Activated CD8-positive, alpha-beta memory T cell treated with anti-CD3 and anti-CD28 coated beads for 24 hours (primary cell): ENCODE measurements at places on chromosomes 16 and 17.

DNA sequence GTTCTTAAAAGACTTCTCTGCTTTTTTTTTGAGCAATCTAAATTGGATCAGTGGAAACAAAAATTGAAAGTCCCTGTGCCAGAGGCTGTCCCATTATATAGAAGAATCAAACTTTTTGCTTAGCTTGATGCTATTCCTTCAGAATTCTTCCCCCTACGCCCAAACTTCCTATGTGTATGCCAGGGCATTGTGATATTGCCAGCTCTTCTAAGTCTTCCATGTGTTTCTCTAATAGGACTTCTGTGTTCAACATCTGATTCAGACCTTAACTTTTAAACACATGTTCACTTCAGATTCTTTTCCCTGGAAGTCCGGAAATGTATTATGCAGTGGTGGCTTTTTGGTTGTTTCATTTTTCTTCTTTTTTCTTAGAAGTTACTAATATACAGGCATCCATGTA, 18.7 kb downstream of the PTRH2 start:
- DNase-seq = no peak

DNA sequence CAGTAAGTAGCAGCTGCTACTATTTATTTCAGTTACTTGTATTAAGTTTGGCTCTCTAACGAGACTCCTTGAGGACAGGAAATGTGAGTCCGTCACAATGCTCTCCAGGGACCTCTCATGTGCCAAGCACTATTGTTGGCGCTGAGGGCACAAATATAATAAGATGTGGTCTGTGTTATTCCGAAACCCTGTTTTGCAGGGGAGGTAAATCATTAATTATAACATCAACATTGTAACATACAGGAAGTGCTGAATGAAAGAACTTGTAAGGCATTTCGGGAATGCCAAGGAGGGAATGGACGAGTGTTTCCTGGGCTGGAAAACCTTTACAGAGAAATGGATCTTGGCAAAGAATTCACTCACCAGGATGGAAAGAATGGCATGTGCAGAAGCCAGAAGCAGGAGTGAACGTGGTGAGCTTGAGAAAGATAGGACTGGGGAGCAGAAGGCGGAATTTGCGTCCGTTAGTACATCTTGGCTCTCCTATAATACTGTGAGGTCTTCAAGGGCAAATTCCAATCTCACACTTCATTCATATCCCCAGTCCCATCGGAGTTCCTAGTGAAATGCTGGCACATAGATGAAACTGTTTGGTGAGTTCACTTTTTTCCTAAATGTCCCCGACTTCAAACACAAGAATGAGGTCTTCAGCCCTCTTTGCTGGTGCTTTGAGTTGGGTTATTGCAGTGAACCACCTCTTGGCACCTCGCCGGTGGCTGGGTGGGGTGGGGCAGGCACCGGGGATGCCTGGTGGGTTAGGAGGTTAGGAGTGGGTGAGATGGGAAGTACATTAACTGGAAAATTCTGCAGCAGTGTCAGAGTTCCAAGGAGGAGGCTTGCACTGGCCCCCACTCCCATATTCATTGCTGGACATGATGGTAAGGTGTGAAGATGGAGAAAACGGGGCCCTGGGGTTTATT, 11.5 kb downstream of the TAC4 start:
- DNase-seq = no peak

- no peak for DNase-seq
These were observed 135.5 kb downstream of the MGAT5B start for GRCh38 chr17:77003699-77004098.

GRCh38 chr16:11429123-11429522, 83.9 kb downstream of the RMI2 start:
- DNase-seq = no peak

- DNase-seq = no peak
These were observed 8.6 kb upstream of the DNAH9 start for GRCh38 chr17:11589716-11590115.

- DNase-seq = no peak
These were observed 7.6 kb downstream of the NOB1 start for GRCh38 chr16:69747115-69747514.

GRCh38 chr16:12398029-12398682, 405.5 kb downstream of the CPPED1 start:
- DNase-seq = no peak

DNA sequence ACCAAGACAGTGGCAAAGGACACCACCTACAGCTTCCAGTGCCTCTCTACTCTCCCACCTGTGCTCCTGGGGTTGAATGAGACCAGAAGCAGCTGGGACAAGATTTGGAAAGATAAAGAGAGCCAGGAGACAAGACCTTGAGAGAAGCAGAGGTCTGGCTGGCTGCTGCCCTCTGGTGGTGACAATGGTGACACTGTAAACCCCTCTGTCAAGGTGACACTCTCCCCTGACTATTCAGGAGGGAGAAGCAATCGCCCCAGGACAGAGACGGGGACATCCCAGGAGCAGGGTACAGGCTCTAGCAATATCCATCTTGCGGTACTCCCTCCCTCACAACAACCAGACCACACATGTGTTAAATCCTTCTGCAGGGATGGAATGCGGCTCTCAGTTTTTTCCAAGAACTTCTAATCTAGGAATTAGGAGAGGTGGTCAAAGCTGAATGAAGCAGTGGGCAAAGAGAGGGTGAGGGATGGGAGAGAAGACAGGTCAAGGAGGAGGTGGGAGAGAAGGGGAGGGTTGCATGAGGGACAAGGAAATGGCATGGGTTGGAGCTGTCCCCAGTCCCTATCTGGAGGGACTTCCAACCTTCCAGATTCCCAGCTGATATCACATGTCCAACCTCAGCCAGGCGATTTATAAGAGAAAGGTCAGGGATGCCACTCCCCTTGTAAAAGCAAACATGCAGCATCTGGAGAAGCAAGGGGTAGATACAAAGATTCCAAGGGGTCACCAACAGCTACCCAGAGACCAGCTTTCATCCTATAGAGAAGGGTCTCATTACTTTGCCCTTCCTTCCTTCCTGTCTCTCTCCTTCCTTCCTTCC, 2.9 kb downstream of the PHOSPHO1 start:
- DNase-seq = peak; percentile 91

GRCh38 chr17:45172232-45172540, 10.5 kb downstream of the HEXIM2 start:
- DNase-seq = no peak

GRCh38 chr17:34639706-34640425, 60.5 kb downstream of the TMEM132E start:
- DNase-seq = no peak

DNA sequence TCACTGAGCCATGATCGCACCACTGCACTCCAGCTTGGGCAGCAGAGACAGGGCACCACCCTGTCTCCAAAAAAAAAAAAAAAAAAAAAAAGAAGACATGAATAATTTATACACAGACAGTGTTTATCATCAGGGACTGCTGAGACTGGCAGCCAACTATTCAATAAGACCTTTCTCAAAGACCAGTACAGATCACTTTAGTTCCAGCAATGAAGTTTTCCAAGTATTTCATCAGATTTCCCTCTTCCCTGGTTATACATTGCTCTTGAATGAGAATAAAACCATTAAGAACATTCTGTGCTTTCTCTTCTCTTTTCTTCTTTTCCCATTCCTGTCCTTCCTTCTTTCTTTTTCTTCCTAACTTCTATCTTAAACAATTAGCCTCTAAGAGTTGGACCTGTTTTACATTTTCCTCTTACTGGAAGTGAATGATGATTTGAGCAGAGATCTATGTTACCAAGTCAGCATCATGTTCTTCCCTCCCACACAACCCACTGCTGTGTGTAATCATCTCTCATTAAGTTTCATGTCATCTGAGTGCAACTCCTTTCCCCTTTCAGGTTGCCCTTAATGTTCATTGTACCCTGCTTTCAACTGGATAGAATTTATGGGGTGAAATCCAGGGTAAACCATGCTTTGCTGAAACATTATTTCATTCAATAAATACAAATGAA, 35.9 kb upstream of the SMIM36 start:
- DNase-seq = no peak

DNA sequence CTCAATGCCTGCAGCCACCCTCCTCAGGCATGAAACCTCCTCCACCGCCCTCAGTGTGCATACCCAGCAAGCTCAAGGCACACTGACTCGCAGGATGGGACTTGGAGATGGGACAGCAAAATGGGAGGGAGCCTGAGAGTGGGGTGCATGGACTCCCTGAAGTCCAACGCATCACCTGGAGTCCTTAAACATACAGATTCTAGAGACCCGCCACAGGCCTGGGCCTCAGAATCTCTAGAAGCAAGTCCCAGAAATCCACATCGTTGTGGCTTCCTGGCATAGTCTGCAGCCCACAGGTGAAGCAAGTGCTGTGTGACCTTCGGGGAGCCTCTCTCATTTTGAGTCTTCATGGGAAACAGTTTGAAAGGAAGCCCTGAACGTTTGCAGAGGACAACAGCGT, 3.6 kb upstream of the TBX21 start:
- peak; percentile 57 for DNase-seq

- DNase-seq = peak; percentile 50
These were observed 21.3 kb downstream of the ADGRG5 start for GRCh38 chr16:57563761-57564160.

DNA sequence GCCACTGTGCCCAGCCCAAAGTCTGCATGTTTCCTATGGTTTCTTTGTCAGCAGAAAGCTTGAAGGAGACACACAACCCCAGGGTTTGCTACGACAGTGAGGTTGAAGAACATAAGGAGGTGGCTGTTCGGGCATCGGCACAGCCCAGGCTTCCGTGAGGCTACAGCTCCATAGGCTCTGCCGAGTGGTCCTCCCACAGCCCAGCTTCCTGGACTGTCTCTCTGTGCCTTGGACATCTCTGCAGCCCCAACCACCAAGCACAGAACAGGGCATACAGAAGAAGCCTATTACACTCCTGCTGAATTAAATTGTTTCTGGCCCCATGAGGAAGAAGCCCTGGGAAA, 3.2 kb upstream of the HAP1 start:
- DNase-seq = peak; percentile 58

DNA sequence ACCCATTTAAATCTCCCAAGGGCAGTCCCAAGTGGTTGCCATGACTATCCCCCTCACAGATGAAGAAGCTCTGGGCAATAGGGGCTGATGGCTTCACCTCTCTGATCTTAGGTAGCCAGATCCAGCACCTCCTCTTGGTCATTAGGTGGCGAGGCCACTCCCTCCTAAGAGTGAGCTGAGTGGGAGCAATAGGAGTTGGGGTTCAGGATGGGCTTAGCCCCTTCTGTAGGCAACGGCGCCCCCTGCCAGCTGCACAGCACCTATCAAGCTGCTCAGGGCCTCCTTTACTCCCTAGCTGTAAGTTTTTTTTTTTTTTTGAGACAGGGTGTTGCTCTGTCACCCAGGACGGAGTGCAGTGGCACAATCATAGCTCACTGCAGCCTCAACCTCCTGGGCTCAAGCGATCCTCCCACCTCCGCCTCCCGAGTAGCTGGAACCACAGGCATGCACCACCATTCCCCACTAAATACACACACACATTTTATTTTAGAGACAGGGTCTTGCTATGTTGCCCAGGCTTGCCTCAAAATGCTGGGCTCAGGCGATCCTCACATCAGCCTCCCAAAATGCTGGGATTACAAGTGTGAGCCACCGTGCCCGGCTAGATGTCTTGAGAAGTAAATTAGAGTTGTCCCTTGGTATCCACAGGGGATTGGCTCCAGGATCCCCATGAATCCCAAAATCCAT, 3.5 kb upstream of the RRAD start:
- DNase-seq = no peak

- peak; percentile 42 for DNase-seq
These were observed 15.3 kb upstream of the ALDH3A1 start for GRCh38 chr17:19763416-19763815.

GRCh38 chr16:3479654-3480216, 15.6 kb downstream of the C16orf90 start:
- DNase-seq = no peak

GRCh38 chr16:15807603-15808009, 49.2 kb downstream of the MYH11 start:
- DNase-seq = no peak

DNA sequence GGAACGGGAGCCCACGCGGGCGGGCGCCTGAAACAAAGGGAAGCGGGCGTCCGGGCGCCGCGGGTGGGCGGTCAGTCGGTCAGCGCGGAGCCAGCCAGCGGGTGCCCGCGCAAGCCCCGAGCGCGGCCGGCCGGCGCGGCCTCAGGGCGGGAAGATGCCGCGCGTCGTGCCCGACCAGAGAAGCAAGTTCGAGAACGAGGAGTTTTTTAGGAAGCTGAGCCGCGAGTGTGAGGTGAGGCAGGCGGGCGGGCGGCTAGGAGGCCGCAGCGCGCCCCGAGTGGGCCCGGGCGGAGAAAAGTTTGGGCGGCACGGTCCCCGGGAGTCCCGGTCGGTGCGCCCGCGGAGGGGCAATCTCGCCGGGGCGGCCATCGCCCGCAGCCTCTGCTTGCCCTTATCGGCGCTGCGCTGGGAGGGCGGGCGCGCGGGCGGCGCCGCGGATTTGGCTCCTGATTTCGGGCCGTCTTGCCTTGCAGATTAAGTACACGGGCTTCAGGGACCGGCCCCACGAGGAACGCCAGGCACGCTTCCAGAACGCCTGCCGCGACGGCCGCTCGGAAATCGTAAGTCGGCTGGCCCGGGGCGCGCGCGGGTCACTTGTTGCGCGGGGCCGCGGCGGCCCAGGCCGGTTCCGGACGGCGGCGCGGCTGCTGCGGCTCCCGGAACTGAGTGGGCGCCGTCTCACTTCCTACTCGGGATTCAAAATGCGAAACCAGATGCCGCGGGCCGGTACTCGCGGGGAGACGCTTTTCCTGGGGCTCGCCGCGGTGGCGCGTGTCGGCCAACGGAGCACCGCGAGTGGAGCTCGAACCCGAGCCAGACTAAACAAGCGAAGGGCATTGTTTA, 526 bp downstream of the CBFB start:
- peak; percentile 88 for DNase-seq
